Activated T-cell treated with anti-CD3 and anti-CD28 coated beads for 1 hour (primary cell): ENCODE measurements at places on chromosomes 5 and 9.
A peak's percentile ranks its signal among the peaks of the same experiment; 100 is the strongest.

DNA sequence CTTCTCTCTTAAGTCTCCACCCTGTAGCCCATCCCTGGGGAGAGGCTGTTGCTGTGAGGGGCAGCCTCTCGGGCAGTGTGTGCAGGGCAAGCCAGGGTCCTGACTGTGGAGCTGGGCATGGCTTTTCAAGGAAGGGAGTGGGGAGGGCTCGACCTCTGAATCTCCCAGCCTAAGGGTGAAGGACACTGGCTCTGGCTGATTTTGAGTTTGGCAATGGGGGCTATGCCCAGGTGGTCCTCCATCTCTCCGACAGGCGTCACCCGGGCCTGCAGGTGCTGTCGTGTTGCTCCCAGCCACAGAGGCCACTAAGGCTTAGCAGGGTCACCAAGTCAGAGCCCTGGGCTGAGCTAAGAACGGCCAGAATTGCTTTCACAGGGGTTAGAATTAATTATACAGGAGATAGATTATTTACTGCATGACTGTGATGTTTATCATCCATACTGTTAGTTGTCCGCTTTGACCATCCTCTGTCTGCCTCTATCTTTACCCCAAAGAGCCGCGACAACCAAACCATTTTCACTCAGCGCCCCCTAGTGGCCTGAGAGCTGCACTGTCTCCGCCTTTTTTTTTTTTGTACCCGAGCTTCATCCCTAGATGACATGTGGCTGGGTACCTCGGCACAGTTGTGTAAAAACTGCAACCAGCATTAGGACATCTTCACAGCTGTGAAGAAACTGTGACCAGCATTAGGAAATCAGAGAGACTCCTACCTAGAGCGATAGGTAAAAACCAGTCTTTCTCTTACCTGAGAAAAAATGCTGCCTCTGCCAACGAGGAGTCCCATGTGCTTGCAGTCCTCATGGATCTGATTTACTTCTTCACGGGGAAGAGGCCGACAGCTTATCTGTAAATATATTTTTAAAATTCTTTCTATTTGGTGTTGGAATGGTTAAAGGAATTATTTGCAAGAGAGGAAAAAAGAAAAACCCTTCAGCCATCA is 44.5 kb downstream of the AGXT2 start:
- DNase-seq = peak; percentile 50

GRCh38 chr5:34501840-34502239 is 154.3 kb upstream of the RAI14 start:
- DNase-seq = no peak

DNA sequence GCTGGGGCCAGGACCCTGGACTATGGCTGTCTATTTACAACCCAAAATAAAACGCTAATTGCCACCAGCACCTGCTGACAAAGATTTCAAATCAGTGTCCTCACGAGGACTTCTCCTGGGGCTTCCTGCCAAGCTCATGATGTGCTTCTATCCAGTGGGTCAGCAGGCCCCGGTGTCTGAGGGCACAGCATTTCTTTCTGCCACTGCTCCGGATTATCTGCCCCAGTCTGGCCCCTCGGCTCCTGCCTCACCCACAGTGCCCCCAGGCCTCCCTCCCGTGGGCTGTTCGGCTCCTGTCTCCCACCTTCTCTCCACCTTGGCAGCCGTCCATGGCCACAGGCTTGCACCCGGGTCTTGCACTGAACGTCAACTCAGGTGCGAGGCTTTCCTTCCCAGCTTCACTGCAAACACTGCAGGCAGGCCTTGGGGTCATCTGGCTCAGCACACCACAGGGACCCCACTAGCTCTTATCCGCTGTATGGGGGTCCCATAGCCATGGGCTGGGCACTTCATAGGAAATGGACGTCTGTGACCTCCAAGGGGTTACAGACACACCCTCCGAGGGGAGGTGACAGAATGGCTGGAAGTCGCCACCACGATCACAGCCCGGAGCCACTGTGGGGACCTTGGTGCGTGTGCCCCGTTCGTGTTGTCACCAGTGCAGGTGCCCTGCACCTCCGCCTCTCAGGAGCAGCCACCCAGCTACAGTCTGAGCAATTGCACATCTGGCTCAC is 43.8 kb upstream of the FCN1 start:
- DNase-seq = no peak

DNA sequence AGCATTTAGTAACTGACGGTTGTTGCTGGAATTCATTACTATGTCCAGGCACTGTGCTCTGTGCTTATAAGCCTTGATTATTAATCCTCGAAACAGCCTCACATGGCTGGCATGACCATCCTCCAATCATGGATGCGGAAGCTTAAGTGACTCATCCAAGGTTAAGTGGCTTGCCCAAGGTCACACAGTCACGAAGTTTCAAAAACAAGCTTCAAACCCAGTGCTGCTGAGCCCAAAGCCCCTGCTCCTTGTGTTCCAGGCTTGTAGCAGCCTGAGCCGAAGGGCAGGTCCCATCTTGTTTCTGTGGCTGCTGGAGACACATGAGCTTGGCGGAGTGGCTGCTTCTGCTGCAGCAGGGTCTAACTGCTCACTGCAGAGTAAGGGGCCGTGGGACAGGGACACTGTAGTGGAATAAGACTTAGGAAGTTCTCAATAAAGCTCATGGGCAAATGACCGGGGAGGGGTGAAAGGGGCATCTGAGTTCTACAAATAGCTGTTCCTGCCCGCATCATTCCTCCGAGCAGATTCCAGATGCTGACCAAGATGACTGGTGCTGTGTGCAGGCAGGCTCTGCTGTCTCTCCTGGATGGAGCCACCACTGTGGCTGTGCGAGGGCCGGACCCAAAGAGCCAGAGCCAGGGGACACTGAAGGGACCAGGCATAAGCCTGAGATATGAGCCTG is 32.4 kb downstream of the WHRN start:
- no peak for DNase-seq

DNA sequence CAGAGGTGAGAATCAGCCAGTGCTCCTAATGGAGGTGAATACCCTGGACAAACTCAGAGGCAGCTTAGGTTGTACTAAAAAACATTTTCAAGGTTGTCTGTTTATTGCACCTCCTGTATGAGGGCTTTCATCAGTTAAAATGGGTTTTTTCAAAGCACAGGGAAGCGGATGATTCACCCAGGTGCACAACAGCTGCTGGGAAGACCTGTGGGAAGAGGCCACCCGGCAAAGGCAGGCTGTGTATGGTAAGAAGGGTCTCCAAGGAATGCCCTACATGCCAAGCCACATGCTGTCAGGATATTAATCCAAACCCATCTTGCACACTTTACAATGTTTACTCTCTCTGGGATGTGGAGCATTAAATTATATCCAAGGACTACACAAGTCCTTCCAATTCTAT is 14.7 kb downstream of the SIL1 start:
- no peak for DNase-seq

- no peak for DNase-seq
Measured at GRCh38 chr9:4464911-4465513, 25.3 kb upstream of the SLC1A1 start.

DNA sequence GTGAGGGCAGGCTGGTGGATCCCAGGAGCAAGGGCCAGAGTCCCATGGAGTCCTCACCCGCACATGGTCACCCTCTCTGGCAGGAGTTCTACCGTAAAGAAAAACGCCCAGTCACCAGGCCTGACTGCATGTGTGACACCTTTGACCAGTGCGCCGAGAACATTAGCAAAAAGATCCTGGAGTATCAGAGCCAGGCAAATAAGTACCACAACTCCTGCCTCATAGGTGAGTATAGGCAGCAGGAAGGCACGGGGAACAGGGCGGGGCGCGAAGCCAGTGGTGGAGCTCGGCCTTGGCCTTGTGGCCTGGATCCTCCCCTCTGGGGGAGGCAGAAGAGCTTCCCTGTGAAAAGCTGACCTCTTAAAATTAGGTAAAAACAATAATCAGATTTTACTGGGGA is 45.4 kb upstream of the TDRD7 start:
- no peak for DNase-seq

DNA sequence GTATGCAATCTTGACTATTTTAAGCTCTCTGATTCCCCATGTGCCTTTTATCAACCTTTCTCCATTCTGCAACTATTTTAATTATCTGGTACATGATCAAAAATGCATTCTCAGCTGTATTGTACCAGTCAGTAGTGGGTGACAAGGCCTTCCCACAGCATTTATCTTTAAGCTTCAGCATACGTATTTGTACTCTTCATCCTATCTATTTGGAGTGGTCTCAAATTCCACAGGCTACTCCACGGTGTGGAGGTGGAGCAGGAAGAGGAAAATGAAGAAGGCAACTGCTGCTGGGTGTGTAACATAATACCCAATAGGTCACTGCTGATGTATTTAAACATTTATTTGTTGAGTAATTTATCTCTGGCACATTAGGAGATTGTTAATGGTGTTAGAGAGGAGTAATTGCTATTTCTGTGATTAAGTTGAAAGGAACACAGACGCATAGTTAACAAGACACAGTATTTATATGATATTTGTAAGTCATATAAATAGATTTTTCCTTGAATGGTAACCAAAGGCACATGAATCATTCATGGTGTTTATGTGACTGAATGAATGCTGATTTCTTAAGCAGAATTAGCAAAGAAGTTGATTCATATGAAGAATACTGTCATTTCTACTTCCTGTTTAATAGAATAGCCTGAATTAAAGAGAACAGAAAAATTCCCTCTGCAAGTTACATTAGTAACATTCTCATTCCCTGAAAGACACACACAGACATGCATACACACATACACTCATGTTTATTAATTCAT is 153.8 kb upstream of the NR3C1 start:
- DNase-seq = no peak

GRCh38 chr9:86020731-86021130 is 78.6 kb downstream of the GOLM1 start:
- DNase-seq = no peak

DNA sequence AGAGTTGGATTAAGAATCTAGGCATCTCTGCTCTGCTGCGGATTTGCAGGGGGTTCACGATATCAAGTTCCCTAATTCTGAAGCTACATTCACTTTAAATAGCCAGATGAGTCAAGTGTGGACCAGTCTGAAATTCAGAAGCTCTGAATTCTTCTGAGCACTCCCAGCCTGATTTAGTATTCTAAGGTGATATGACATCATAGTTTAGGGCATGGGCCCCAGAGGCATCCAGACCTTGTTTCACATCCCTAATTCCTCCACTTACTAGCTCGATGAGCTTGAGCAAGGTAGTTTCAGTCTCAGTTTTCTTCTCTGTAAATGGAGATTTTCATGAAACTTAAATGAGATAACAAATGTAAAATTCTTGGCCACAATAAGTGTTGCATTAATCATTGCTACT is 65.2 kb downstream of the TMEM167A start:
- no peak for DNase-seq

DNA sequence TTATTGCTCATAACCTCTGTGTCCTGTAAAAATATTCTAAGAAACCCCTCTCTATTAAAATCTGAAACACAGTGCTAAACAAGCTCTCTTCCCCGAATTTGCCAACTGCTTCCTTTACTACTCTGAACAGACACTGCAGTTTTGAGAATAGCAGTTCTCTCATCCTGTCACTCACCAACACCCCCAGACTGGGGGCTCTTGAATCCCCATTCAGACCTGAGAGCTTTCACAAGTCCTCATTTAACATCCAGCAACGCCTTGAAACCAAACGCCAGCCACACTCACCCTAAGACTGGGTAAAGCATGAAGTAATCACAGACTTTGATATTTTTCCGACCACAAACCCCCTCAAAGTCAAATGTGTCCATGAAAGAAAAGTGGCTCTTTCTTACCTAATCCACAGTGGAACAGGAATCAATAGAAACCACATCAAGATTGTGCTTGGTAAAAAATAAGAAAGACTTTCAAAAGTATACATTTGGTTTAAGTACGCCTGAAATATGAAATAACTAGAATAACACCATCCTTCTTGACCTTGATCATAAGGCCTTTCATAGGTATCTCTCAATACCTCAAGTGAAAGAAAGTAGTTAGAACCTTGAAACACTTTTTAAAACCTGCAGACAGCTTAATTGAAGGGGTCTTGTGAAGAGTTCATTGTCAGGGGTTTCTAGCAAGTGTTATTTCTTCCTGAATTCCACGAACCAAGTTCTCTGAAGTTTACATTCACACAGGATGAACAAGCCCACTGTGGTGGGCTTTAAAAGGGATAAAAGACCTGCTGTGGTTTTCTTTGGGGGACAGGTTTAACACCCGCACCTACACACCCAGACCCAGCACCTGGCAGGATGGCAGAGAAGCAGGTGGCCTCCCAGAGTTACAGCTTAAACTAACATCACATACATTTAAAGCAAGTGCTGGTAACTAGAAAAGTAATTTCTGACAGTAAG is 412.6 kb downstream of the MLLT3 start:
- DNase-seq = peak; percentile 2

DNA sequence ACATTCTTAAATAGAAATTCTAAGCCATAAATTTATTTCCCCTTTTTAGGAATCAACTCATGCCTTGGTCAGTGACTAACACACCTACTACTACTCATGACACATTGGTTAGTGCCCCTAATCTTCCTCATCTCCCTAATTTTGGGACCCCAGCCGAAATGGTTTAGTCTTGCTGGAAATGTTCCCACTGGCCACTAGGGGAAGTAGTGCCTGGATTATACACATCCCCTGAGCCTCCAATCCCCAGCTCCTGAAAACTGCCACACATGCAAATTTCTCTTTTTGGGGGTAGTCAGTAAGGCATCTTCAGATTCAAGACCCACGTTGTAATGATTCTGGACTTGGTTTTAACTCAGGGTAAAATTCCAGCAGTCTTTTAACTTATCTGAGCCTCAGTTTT is 79.8 kb downstream of the HSD17B3 start:
- no peak for DNase-seq

DNA sequence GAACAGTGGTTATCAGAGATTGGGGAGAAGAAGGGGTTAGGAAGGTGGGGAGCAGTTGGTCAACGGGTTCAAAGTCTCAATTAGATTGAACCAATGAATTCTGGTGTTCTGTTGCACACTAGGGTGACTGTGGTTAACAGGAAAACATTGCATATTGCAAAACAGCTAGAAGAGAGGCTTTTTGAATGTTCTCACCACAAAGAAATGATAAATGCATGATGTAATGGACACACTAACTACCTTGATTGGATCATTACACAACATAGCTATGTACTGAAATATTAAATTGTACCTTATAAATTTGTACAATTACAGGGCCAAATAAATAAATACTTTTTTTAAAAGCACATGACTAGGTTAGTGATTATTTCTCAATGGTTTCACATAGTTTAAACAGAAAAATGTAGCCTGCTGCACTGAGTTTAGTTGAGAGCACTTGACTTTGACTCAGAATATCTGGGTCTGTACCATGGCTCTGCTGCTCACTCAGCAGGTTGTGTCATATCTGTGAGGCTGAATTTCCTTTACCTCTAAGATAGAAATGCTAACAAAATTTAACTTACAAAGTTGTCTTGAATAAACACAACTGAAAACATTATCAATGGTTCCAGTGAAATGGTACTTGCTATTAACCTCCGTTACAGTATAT is 30.4 kb downstream of the NUDT12 start:
- DNase-seq = no peak
